ENCODE measurements at places on chromosomes 1 and 21.

- no peak for DNase-seq
Measured at GRCh38 chr1:13820055-13820454, 120.1 kb downstream of the PRDM2 start.

- no peak for DNase-seq
Measured at GRCh38 chr1:41811051-41811795, 107.5 kb downstream of the HIVEP3 start.

DNA sequence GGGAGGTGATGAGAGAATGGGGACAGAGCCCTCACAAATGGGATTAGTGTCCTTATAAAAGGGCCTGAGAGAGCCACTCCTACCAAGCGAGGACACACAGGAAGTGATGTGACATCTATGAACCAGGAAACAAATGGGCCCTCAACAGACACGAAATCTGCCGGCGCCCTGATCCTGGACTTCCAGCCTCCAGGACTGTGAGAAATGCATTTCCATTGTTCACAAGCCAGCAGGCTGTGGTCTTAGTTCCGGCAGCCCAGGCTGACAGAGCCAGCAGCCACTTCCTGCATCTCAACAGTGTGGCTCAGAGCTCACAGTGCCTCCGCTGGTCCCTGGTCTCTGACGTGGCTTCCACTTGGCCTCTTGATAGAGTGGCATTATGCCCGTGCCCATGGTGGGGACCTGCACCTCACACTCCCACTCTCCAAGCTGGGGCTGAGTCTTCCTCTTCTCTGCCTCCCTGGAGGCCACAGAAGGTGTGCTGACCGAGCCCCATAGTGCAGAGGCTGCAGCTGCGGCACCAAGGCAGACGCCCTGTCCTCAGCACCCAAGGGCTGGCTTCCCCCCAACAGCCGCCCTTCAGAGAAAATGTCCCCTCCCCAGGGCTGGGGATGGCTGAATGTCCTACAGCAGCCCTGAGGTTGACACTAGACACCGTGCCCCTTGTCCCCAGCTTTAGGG is 44.9 kb downstream of the ACOT7 start:
- peak; percentile 18 for DNase-seq

DNA sequence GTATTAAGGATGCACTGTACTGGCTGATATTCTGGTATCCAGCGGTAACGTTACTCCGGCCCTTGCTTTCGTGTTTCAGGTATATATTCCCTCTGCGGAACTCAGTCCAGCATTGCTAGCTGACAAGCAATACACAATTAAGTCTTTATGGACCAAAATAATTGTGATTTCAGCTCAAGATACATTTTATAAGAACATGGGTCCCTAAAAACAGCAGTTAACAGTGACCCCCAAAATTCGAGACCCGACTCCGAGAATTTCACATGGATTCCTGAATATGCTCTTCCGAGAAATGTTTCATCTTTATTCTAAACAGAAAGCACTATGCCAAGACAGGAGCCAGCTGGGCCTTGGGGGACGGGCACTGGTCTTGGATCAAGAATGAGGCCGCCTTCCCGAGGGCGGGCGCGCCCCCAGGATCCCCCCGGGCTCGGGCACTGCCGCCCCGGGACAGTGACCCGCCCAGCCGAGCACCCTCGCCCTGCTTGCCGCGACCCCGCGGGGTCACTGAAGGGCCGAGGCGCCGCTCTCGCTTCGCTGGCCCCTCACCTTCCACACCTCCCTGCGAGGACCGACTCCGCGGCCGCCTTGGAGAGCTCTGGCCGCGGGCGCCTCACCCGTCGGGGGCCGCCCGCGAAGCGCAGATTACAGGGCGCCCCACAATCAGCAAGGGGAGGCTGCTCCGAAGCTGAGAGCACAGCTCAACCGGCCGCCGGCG is 610 bp downstream of the SCYL3 start:
- DNase-seq, result no peak

- DNase-seq, result peak; percentile 55
Measured at GRCh38 chr1:27296773-27297291, 25.1 kb upstream of the TMEM222 start.

DNA sequence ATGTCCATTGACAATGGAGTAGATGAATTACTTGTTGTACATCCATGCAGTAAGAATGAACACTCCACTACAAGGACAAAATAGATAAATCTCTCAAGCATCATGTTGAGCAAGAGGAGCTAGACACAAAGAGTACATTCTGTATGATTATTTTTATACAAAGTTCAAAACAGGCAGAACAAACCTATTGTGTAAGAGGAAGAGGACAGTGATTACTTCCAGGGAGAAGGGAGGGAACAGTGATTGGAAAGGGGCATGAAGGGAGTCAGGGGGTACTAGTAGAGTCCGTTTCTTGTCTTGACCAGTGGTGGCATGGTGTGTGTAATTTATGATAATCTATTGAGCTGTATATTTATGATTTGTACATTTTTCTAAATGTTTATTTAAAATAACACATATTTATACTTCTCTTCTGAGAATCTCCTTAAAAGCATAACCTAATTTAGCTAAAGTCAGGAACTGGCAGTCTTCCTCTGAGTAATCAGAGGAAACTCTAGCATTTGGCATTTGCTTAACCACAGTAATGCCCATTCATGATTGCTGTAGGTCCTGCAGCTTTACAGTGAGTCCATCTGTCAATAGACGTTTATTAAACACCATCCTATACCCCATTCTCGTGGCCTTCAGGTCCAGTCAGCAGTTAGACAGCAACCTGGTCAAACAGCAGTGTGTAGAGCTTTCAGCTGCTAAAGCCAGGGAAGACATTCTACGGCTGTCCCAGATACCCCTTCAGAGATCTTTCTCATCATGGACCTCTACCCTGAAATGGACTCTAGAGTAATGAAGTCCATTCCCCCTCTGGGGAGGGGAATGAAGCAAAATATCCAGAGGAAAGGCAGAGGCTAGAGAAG is 114.1 kb upstream of the GALNT2 start:
- DNase-seq, result no peak

DNA sequence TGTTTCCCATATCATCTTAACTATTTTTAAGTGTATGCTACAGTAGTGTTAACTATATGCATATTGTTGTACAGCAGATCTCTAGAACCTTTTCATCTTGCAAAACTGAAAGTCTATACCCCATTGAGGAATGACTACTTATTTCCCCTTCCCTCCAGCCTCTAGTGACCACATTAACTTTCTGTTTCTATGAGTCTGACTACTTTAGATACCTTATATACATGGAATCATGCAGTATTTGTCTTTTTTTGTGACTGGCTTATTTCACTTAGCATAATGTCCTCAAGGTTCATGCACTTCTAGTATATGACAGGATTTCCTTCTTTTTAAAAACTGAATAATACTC is 96.5 kb upstream of the BTG3 start:
- no peak for DNase-seq

- no peak for DNase-seq
Measured at GRCh38 chr1:168227620-168228019, 1.8 kb downstream of the SFT2D2 start.

DNA sequence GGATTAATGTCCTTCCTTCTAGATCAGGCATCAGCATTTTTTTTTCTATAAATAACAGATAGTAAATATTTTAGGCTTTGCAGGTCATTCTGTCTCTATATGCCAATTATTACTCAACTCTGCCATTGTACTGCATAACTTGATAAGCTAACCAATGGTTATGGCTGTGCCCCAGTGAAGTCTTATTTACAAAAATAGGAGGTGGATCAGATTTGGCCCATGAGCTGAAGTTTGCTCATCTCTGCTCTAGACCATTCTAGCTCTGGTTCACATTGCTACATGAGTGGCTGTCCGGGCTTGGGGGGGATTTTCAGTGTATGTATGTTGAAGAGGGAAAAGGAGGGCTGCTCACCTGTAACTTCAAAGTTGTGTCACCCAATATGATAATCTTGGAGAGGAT is 10.1 kb downstream of the RAB7B start:
- no peak for DNase-seq

- DNase-seq, result no peak
Measured at GRCh38 chr1:246107516-246108277, 399.4 kb downstream of the SMYD3 start.

- DNase-seq, result no peak
Measured at GRCh38 chr1:206850401-206850800, 15.0 kb upstream of the IL20 start.

DNA sequence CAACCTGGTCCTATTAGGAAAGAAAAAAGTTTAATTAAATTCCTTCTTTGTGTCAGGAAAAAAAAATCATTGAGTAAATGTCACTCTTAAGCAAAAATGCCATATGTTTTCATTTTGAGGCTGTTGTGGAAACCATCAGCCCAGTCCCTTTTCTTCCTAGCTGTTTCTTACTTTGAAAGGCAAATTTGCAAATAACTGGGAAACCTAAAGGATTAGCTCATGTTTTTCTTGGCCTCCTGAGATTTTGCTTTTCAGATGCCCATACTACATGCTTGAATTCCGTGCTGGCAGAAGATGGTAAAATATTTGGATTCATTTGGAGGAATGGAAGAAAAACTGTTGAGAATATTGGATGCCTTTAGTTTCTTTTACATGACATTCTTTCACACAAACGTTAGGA is 182.1 kb upstream of the ADAMTS5 start:
- no peak for DNase-seq

DNA sequence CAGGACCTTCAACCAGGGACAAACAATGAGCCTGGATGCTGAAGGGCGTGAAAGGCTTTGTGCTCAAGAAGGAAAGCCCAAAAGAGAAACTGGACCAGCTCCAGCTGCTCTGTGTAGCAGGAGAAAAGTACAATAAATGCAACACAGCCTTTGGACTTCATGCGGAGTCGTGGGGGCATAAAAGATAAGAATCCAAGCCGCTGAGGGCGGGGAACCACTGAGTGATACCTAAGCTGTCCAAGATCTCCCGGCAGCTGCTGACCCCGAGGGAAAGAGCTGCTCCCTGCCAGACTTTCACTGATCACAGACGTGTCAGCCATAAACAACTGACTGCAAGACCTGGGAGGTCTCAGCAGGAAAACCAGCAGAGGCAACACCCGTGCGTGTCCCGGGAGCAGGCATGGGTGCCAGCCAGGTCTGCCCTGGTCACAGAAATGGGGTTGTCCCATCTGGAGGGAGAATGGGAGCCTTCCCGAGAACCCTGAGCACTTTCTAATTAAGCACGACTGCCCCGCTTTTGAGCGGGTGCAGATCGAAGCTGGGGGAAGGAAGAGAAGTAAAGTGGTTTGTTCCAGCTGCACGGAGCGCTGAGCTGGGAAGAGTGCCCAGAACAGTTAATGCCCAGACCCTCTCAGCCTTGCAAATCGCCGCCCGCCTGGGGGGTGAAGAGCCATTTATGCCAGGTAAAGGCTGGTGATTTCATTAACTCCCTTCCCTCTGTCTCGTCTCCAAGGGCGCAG is 68.3 kb upstream of the TARDBP start:
- DNase-seq, result no peak

DNA sequence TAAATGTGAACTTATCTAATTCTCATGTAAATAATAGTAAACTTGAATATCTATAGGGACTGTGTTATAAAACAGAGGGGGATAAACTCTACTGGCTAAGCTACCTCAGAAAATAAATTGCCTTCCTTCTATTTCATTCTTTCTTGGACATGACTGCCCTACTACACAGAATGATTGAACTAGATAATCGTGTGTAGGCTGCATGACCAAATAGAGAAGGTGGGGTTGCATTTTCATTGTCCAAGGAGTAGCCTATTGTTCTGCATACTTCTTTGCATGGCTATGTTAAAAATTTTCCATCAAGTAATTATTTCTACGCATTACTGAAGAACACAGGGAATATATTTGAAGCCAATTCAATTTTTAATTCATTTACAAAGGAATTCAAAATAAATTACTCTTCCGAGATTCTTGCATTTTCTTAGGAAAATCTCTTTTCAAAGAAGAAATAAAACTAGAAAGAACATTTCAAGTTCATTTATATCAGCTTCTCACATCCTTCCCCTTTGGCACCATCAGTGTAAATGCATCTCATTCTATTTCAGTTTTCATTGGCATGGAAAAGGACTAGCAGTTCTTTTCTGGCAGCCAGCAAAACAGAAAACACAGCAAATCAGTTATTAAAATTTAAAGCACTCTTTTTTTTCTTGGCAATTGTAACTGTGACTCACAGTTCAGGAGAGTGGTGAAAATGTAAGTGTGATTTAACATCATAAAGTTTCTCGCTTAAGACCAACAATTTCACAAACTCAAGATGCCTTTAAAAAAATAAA is 714.7 kb downstream of the NCAM2 start:
- DNase-seq, result no peak

DNA sequence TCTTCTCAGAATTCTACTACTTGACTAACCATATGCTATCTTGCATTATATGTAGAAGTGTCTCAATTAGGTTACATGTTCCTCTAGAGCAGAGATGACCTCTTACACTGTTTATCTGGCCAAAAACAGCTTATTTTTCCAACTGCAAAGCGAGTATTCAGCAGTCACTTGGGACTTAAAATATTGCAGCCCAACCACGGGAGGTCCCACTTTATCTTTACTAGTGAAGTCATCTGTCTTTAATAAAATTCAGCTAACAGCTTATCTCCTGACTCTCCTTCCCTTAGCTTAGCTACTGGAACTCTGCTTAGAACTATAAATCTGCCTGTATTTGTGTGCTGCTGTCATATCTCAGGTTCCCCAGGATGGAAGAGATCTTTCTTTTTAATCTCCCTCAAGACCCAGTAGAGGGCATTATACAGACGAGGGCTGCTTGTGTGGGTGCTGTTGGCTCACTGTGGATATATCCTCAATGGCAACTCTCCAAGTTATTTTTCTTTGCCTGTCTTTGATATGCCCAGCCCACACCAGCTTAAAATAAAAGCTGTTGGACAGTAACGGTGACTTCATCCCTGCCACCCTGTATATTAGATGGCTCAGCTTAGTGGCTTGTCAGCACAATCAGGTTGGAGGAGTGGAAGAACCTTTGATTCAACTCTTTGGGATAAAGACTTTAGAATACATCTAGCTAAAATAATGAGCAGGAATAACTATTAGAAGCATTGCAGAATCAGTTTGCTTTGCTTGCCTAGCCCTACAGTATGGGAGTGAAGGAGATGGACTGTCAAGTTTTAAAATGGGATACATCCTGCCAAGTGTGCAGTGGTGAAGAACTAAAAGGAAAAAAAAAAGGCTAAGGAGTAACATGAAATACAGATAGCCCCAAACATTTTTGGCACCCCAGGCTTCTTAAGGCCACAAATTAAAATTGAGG is 9.6 kb downstream of the ENSA start:
- no peak for DNase-seq

All from T follicular helper cell (primary cell).